Metanephros (tissue), 2 donors: ENCODE measurements at places on chromosomes 3 and 15. TPM values are rescaled to one million over a fixed set of nuclear protein-coding genes. Genes with fewer than 3 reads are reported as not detected.

MKRN2 gene
- 35.8 TPM for total RNA-seq

GCNT3 gene
- total RNA-seq = 0.53 TPM

TMEM212 gene
- total RNA-seq = not detected

NR2F2 gene
- 184 TPM for total RNA-seq

CCR9 gene
- total RNA-seq = 0.18 TPM

POC1A gene
- total RNA-seq = 7.1 TPM

GUCA1C gene
- not detected for total RNA-seq

ATP2B2 gene
- 1.6 TPM for total RNA-seq

ANKUB1 gene
- total RNA-seq = not detected

SKOR1 gene
- 0.29 TPM for total RNA-seq
